ENCODE measurements at places on chromosomes 13 and 19.

- no peak for DNase-seq
Measured at GRCh38 chr19:35637165-35637564, 4.4 kb upstream of the ETV2 start.

GRCh38 chr13:41137241-41137640 lies 4.6 kb upstream of the KBTBD6 start:
- no peak for DNase-seq

- no peak for DNase-seq
Measured at GRCh38 chr19:13011653-13012389, 16.5 kb downstream of the NFIX start.

DNA sequence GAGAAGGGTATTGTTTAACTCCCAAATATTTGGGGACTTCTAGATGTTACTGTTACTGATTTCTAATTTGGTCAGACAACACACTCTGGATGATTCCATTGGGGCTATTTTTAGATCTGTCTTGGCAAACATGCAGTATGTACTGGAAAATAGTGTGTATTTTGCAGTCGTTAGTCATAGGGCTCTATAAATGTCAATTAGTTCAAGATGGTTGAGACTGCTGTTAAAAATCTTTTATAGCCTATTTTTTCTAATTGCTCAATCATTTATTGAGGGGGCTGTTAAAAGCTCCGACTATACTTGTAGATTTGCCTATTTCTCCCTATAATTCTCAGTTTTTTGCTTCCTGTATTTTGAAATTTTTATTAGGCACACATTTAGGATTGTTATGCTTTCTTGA lies 31.4 kb downstream of the PPP5C start:
- DNase-seq = no peak

GRCh38 chr19:6677883-6678689 lies 8.1 kb upstream of the TNFSF14 start:
- DNase-seq = no peak

- no peak for DNase-seq
Measured at GRCh38 chr13:66378894-66379293, 851.2 kb downstream of the PCDH9 start.

DNA sequence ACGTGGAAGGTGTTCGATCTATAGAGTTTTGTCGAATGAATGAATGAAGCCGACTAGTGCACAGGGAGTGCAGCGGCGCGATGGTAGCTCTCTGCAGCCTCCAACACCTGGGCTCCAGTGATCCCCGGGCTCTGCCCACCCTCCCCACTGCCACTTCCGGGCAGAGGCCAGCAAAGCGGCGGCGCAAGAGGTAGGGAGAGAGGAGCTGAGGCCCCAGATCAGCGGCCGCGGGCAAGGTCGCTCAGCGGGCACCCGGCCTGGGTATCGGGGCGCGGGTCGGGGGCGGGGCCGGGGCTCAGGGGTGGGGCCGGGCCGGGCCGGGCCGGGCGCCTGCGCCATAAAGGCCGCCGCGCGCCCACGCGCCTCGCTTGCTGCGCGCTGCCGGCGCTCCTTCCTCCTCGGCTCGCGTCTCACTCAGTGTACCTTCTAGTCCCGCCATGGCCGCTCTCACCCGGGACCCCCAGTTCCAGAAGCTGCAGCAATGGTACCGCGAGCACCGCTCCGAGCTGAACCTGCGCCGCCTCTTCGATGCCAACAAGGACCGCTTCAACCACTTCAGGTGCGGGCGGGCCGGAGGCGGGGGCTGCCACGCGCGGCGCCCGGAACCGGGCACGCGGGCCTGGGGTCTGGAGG lies at the start of gene GPI:
GPI (plus strand) TSS at position 367 of the 633 bp plus-strand sequence; CDS start at position 438, 71 bp downstream.
- DNase-seq = no peak

DNA sequence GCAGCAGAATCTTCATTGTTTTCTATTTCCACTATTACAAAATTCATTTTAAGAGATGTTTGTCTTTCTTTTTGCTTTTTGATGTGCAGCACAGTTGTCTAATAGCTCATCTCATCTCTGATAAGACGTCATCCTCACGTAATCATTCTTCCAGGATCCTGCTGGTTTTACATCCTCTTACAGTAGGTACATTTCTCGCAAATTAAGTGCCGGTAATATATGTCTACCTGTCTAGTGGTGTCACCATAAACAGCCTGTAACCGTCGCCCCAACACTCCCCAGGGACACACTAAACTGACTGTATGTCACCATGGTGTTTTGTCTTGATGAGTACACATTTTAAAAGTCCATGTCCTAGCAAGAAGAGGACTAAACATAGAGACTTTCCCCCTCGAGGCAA lies 94.5 kb upstream of the VSTM2B start:
- no peak for DNase-seq

- no peak for DNase-seq
Measured at GRCh38 chr13:102901056-102901455, 55.2 kb downstream of the ERCC5 start.

DNA sequence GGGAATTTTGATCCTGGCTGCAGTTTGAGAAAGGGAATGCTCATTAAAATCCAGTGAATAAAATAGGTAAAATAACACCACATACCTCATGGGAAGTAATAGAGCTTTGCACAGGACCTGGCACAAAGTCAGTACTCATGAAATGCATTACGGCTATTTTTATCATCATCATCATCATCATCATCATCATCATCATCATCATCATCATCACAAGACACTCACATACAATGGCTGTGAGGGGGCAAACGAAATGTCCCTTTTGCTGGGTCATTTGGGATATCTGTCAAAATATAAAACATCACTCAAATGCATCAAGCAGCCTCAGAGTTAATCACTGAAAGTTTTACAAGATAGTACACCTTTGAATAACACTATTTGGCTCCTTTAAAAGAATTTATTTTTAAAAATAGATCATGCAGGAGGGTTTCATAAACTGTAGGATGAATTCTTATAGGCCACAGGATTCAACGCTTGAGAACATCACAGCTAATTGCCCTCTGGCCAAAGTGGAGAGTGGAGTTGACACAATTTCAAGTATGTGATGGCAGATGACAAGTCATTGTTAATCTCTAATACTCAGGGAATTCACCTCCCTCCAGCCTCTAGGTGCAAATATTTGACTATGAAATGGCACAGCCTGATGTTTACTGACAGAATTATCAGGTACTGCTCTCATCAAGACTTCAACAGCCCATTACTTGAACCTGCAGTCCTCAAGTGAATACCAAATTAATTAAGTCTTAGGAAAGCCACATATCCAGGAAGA lies 14.2 kb upstream of the ZNF599 start:
- no peak for DNase-seq
